T1000 (cell line): ENCODE measurements at places on chromosomes 16 and 17.
A peak's percentile ranks its signal among the peaks of the same experiment; 100 is the strongest.

GRCh38 chr16:67645397-67646121, 615 bp downstream of the CARMIL2 start:
- DNase-seq: no peak

DNA sequence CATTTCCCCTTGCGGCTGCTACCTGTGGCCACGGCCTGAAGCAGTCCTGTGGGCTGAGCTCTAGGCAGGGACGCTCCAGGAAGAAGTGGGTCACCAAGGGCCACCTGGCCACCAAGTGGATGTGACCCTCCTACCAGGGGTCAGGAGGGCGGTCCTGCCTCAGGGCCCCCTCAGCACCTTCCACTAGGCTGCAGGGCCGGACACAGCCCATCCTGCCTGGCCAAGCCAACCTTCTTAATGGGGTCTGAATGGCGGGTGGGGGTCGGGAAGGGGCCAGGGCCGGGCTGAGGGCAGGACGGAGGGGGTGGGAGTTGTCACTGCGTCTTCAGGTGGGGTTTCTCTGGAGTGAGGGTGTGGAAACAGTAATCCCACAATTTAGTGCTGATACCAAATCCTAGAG, 13.2 kb upstream of the MLKL start:
- DNase-seq: no peak

GRCh38 chr16:7509963-7510601, 177.4 kb downstream of the RBFOX1 start:
- DNase-seq: no peak

GRCh38 chr16:29683543-29684090, 4.6 kb downstream of the QPRT start:
- DNase-seq: no peak

GRCh38 chr16:69660166-69660565, 66.2 kb downstream of the NQO1 start:
- DNase-seq: no peak

DNA sequence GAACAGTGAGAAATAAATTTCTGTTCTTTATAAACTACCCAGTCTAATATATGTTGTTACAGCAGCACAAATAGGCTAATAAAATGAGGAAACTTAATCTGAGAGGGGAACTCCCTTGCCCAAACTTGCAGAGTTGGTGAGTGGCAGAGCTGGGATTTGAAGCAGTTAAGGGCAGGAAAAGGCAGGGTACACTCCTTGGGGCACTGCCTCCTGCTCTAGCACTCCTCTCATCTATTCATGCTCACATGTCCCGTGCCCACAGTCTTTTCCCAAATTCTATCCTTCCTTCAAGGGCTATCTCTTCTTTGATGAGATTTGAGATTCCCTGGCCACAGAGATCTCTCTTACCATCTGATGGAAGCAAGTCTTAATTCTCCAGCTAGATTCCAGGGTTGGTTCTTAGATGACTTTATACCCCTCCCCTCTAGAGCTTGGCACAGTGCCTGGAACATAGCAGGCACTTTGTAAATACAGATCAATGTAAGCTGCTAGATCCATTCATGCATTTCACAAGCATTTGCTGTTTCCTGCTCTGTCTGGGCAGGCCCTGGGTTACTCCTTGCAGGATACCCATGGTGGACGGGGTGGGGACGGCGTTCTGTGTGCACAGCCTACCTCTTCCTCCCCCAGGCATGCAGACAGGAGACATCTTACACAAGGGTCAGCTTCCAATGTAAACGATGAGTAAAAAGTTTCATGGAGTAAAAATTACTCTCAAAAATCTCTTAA, 39.2 kb upstream of the ABCC12 start:
- no peak for DNase-seq

DNA sequence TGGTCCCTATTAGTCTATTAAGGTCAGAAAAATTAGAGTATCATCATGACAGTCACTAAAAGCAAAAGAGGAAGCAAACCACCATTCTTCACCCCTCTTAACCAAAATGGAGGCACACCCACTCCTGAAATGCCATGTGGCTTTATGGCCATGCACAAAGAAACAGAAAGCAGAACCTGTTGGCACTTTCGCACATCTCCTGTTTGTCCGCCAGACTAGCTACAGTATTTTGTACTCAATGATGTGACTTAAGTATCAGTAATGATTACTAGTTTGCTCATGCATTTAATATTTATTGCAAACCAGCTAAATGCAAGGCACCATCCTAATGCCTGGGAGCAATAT, 70.2 kb upstream of the GNAO1 start:
- no peak for DNase-seq

DNA sequence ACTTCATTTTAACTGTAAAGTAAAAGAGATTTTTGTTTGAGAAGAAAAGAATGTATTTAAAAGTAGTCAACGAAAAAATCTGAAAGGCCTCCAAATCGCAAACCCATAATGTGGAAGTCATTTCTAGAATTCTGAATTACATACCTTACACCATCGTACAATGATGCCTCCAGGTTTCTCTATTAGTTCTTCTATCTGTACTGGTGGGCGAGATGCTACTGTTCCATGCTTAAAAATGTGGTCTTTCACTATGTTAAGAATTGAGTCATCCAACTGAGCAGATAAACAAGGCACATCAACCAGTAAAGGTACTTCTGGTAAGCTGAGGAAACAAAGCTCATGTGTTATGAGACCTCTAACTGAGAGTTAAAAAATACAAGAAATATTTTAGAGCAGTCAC, 28.5 kb downstream of the CRLF3 start:
- no peak for DNase-seq

DNA sequence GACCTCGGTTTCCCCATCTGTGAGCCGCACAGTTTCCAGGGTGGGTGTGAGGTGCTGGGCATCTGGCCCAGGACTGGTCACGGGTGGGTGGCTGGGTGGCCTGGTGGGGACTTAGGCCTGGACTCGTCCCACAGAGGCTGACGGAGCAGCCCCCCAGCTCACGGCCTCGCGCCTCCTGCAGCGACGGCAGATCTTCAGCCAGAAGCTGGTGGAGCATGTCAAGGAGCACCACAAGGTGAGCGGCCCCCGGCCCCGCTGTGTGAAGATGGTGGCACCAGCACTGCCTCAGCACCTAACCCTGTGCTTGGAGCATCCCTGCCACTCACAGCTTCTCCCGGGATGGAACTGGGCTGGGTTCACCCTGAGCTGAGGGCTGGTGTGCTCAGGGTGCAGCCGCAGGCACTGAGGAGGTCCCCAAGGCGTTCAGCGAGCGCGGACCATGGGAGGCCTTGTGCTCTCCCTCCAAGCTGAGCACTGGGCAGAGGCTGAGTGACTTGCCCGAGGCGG, 2.4 kb downstream of the CDT1 start:
- DNase-seq: no peak

DNA sequence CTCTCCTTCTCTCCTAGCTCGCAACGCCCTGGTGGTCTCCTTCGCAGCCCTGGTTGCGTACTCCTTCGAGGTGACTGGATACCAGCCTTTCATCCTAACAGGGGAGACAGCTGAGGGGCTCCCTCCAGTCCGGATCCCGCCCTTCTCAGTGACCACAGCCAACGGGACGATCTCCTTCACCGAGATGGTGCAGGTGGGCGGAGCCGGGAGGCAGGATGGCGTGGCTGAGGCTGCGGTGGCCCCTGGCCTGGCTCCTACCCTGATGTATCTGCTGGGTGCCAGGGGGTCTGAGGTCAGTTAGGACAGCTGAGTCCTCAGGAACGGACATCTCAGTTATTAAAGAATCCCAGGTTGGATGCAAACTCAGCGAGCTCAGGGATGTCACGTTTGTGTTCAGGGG, 16.7 kb downstream of the SLC26A11 start:
- DNase-seq: no peak

GRCh38 chr16:88465387-88465983, 12.4 kb downstream of the ZFPM1 start:
- DNase-seq: no peak

GRCh38 chr16:83953796-83954576, 946 bp downstream of the OSGIN1 start:
- DNase-seq: no peak

DNA sequence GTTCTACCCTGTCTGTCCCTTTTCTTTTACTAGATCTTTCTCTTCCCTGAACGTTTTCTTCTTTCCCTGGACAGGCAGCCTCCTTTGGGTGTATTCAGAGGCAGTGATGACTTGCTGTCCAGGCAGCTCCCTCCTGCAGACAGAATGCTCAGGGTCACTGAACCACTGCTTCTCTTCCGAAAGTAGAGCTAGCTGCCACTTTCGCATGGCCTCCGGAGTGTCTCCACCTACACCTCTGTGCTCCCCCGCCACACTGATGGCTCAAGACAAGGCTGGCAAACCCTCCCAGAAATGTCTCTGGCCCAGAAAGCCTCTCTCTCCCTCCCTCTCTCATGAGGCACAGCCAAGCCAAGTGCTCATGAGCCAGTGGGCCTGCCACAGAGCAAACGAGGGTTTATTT, 207.8 kb downstream of the CDRT15L2 start:
- DNase-seq: no peak

DNA sequence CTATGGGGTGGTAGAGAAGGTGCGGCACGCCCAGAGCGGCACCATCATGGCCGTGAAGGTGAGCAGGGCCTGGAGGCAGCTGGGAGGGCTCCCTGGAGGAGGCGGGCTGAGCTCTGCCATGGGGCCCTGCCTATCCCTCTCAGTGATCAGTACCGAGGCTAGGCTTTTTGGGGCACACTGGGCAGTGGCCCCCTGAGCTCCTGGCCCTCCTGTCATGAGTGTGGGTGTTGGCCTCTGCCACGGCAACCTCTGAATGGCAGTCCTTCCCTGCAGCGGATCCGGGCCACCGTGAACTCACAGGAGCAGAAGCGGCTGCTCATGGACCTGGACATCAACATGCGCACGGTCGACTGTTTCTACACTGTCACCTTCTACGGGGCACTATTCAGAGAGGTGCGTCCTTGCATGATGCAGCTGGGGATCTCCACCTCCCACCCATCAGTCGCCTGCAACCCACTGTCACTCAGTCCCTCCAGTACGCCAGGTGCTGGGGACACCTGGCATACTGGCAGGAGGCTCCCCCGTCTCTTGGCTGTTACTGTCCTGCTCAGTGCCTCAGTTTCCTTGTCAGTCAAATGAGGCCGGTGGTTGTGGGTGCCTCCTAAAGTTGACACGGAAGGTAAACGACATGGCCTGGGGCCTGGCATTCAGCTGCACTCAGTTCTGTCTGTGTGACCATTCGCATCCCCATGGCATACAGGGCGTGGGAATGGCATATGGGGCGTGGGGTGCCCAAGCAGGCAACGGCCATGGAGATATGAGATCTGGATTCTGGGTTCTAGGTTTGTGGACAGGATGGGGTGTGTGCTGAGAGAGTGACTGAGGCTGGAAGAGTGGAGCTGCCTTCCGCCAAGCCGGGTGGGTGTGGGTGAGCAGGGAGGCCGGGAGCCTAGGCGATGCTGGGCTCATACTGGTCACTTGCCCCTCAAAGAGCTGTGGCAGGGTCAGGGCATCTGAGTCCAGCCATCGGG, 16.4 kb downstream of the MAP2K3 start:
- no peak for DNase-seq

- no peak for DNase-seq
Observed at GRCh38 chr17:12911239-12911638, 106.6 kb downstream of the ELAC2 start.

GRCh38 chr17:45977506-45977824, 21.6 kb upstream of the STH start:
- DNase-seq: no peak

GRCh38 chr17:75652934-75653549, 13.9 kb downstream of the RECQL5 start:
- no peak for DNase-seq

GRCh38 chr17:13619462-13619861, 17.7 kb upstream of the HS3ST3A1 start:
- no peak for DNase-seq

DNA sequence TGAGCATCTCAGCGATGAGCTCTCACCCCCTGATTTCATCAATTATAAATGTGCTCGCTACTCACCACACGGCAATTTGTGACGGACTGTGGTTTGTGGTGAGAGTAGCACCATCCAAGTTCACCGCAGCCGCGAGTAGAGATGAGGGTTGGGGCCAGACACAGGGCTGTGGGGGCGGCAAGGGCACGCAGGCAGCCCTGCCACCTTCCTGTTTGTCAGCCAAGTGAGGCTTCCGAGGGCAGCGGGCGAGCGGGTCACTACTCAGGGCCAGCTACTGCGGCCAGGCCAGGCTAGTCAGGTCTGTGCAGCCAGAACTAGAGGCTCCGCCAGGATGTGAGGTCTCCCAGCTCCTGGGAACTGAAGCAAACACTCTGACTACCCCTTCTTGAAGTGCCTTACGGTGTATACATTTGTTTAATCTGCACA, 39.6 kb upstream of the MEOX1 start:
- DNase-seq: no peak

- no peak for DNase-seq
Observed at GRCh38 chr17:7997186-7997585, 5.2 kb upstream of the GUCY2D start.

- DNase-seq: no peak
Observed at GRCh38 chr17:246851-247421, 65.5 kb upstream of the DOC2B start.

DNA sequence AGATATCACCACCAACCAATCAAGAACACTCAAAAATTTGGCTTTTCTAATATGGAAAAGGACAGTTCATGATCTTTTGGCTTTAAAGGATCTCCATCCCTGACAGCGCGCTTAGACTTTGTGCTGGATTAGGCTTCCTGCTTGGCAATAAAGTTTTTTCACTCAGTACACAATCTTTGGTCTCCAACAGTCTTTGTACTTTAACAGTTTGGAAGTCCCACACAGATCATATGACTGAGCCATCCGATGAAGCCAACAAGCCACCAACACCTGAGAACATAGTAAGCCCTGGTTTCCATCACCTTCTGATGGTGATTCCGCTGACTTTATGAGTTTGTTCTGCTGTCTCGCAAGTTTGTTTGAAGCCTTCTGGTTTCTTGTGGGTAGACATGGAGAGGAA, 34.3 kb downstream of the SMURF2 start:
- DNase-seq: no peak

GRCh38 chr16:25135254-25135878, 23.8 kb downstream of the LCMT1 start:
- no peak for DNase-seq

DNA sequence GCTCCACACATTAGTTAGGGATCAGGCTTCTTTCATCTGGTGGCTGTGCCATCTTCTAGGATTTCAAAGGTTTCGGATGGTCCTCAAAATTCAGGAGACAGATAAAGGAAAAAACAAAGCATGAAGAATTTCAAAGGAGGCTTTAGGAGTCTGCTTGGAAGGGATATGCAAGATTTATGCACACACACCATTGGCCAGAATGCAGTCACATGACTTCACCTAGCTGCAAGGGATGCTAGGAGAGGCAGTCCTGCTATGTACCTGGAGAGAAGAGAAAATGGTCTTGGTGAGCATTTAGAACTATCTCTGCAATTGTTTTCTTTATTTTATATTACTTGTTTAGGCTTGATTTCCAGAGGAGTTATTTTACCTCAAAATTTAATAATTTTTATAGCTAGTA, 174.6 kb downstream of the PCTP start:
- DNase-seq: no peak

- DNase-seq: no peak
Observed at GRCh38 chr16:29862383-29862883, 593 bp downstream of the CDIPT start.

- DNase-seq: peak; percentile 57
Observed at GRCh38 chr17:48593840-48594537, 410 bp upstream of the HOXB5 start.

- peak; percentile 96 for DNase-seq
Observed at GRCh38 chr16:30947859-30948666, 805 bp upstream of the ORAI3 start.
